SJSA1 (cell line): ENCODE measurements at places on chromosomes 4 and X. TPM values are rescaled to one million over a fixed set of nuclear protein-coding genes. Genes with fewer than 3 reads are reported as not detected.

The PARM1 gene
- total RNA-seq = not detected in 2 replicates

DNA sequence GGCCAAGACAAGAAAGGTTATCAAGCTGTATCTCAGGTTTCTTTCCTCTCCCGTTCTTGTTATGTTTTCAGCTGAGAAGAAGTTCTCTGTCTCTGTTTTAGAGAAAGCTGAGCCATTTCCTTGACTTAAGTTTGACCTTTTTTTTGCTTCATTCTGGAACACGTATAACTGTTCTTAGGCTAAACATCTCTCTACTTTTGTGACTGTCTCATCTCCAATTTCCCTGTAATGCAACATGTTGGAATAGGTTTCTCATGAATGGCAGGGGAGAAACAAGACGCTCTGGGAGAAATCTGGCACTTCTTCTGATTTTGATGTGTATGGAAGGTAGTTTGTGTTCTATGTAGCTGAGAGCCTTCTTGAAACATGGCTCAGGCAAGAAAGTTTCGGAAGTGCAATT lies 36.2 kb upstream of the SFRP2 start:
- no peak for DNase-seq

GRCh38 chr4:143736861-143737260 lies 36.4 kb upstream of the FREM3 start:
- no peak for DNase-seq

The FHDC1 gene
- total RNA-seq = 0.03 TPM in 1 of 2 replicates, not detected in the other

GRCh38 chr4:122476126-122476525 lies 19.6 kb upstream of the IL2 start:
- no peak for DNase-seq

DNA sequence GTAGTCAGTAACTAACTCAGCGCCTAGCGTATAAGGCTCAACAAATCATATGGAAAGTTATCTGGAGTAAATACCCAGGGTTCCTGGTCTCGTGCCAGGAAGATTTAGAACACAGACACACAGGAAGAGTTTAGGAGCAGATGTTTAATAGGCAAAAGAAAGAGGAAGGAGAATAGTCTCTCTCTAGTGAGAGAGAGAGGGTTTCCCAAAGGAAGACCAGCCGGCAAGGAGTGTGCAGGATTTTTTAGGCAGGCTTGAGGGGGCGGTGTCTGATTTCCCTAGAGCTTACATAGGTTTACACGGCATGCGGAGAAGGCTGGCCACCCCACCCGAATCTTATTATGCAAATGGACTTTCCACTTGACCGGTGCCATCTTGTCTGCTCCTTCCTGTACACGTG lies 284.0 kb upstream of the FRG1 start:
- DNase-seq = no peak

GRCh38 chr4:106095408-106095807 lies 200.1 kb downstream of the NPNT start:
- DNase-seq = no peak

DNA sequence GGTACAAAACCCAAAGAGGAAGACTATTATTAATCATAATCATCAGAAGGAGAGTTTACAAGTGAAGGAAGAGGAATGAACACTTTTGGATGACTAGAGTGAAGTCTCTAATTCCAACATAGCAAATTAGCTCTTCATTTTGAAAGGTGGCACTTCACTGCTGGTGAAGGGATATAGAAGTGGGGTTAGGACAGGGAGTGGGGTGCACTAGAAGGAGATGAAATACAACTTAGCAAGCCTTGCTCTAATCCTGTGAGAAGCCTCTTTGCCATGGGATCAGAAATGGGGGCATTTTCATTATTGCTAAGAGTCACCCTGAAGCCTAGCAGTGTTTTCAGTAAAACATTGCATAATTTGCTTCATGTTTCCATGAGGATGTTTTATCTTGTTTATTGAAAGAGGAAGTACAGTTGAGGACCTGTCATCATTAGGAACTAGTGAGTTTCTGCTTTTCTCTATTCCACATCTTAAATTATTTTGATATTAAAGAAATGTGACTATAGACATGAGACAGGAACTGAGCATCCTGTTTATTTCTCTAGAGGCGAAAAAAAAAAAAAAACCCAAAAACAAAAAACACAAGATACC lies 9.3 kb upstream of the GRPR start:
- DNase-seq = no peak

- peak; percentile 89 for DNase-seq
Observed at GRCh38 chrX:2374086-2374485, 126.7 kb downstream of the DHRSX start.

DNA sequence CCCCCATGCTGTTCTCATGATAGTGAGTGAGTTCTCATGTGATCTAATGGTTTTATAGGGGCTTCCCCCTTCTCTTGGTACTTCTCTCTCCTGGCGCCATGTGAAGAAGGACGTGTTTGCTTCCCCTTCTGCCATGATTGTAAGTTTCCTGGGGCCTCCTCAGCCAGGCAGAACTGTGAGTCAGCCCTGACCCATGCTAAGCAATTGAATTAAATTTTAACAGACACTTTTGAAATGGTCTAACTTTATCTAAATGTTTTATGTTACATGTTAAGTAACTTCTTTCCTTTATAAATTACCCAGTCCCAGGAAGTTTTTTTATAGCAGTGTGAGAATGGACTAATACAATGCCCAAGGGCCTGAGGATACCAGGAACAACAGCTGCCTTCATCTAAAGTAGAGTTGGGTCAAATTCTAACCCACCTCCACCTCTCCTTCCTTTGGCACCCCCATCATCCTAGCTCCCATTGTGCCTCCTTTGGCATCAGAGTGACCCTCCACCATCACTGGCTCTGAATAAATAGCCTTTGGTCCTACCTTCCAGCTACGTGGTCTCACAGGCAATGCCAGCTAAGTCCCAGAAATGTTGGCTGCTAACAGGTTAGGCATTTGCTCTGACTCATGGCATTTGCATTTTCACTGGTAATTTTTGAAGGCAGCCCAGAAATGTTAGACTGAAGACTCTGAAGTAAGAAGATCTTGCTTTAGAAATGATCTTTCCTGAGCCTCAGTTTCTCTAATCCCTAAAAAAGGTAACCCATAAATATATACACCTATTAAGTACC lies 182.1 kb downstream of the MOSPD2 start:
- DNase-seq = no peak

DNA sequence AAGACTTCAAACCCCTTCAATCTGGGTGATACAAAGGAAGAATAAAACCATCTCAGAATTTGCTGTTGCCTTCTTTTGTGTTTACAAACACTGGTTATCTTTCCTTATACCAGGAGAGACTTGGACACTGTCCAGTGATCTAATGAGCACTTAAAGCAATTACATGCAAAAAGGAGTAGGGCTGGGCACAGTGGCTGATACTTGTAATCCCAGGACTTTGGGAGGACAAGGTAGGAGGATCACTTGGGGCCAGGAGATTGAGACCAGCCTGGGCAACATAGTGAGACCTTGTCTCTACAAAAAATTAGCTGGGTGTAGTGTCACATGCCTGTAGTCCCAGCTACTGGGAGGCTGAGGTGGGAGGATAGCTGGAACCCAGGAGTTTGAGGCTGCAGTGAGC lies 95.7 kb upstream of the DRD5 start:
- DNase-seq = no peak

DNA sequence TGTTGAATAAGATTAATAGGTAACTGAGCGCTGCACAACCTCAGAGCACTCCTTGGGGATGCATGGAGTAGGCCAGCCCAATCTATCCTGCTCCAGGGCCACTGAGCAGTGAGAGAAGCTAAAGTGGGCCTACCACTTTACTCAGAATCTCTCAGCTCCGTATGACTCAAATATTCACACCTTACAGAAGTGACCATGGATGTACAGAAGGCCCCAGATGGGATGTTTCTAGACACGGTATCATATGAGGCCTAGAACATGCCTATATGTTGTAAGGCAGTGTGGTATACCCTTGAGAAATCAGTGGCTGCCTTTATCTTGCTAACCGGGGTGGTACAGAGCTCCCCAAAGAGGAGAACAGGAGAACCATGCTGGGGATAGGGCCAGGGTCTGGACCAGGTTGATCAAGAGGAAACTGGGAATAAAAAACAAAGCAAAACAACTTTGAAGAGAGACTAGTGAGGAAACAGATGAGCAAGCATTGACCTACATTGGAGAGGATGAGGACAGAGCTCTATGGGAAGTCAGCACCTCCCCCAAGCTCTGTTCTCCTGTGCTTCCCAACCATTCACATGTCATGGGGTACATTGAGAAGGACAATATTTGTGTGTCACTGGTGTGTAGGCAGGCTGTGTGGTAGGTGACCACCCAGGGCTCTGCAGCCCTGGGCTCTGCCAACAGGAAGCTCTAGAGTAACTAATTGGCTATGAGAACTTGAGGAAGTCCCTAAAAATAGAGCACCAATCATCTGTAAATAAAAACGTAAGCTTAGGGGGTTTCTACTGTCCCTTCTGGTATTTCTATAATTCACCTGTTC lies 31.4 kb downstream of the HOPX start:
- DNase-seq = peak; percentile 53

GRCh38 chr4:121973816-121974215 lies 22.0 kb upstream of the TRPC3 start:
- no peak for DNase-seq

DNA sequence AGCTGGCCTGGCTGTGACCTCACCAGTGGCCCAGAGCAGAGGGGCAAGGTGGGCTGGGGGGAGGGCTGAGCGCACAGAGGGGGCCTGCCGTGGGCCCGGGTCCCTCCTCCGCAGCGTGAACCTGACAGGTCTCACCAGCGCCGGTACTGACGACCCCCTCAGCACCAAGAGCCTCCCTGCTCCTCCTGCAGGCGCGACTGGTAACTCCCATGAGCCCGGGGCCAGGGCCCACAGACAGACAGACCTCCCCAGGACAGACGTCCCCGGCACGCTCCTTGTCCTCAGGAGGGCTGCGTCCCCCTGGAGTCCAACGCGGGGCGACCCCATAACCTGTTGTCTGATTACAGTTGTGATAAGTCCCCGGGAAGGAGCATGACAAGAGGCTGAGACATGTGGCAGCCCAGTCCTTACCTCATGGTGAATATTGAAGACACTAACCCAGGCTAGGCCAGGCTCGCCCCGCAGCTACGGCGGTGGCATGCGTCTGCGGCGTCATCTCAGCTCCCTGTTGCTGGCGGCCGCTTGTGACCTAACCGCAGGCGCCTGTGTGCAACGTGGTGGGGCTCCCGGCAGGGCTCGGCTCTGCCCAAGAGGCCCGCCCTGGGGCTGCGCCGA lies 8.5 kb downstream of the AKAP17A start:
- no peak for DNase-seq

- no peak for DNase-seq
Observed at GRCh38 chr4:168781926-168782325, 228.1 kb downstream of the CBR4 start.

- no peak for DNase-seq
Observed at GRCh38 chr4:88352062-88352740, 26.5 kb upstream of the HERC6 start.

The HSFX2 gene
- total RNA-seq = not detected in 2 replicates

The PCSK1N gene
- 2.7 and 3.2 TPM in 2 replicates for total RNA-seq

DNA sequence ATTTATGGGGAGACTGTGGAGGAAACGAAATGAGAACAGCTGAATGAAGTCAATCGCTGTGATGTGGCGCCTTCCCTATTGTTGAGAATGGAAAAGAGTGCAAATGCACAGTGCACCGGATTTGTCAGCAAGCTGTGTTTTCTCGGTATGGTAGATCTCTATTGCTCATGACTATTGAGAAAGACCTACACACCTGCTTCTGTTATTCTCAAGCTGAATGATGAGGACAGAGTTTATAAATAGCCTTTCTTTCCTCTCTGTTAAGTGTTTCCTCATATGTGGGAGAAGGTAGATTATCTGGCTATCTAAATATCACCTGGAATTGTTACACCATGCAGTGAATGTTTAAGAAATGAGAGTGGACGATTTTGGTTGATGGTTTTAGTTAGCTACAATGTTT lies 650.7 kb downstream of the IL1RAPL1 start:
- no peak for DNase-seq

DNA sequence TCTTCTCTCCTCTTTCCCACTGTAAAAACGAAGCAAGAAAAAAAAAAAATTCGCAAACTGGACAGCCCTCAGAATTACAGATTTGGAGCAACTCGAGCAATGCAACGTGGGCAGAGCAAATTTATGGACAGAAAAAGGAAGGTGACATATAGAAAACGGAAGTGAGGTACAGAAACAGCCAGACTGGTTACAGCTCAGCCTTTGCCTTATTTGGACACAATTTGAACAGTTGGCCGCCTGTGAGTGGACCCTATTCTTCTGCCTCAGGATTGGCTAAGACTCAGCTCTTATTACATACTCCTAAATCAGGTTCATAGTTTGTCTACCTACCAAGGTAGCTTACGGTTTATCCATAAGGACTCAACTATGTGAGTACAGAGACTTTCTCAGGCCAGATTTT lies 98.8 kb downstream of the SOWAHB start:
- no peak for DNase-seq

- no peak for DNase-seq
Observed at GRCh38 chr4:161704040-161704439, 459.8 kb downstream of the FSTL5 start.

DNA sequence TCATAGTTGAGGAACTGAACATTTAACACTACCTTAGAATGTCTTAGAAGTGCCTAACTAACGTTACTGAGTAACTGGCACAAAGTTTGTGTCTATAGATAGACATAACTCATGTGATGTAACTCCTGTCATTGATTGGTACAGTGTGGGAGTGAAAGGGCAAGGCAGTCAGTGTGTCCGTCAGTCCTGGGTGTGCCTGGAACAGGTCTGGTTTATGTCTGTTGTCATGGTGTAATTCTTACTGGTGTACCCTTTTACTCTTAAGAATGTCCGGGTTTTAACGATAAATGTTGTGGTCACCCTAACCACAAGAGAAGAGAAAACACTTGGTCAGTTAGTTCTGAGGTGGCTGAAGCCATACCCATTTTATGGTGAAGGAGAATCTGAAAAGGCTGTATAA lies 93.1 kb upstream of the ESX1 start:
- no peak for DNase-seq

GRCh38 chrX:95675794-95676193 lies 1008.8 kb upstream of the DIAPH2 start:
- DNase-seq = no peak

GRCh38 chrX:18996536-18996935 lies 12.6 kb upstream of the PHKA2 start:
- no peak for DNase-seq

The COX7B2 gene
- total RNA-seq = not detected in 2 replicates

DNA sequence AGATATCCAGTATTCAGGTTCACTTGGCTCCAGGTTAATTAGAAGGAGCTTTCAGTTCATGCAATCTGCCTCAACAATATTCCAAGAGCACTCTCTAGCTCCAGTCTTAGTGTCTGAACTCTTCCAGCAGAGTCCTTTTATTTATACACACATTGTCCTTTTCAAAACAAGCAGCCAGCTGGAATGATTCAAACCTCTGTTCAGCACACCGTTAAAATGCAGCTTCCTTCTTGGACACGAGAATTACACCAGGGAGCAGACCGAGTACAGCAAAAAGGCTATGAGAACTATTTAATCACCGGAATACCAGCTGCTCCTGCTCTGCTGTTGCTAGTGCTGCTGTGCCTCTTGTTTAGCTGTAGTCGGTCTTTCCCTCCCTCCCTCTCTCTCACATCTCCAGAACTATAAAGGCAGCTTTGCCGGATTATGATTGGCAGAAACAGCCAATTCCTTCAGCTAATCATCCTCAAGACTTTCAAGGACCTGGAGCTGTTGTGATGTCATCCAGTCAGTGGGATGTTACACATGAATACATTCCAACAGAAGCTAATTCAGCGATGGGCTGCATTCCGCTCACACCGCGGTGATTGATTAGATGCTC lies at the start of gene NDST4:
Gene NDST4 (minus strand): TSS at position 115 of the 601 bp plus-strand sequence. CDS start 36,584 bp downstream, outside the sequence.
- DNase-seq = peak; percentile 4

- DNase-seq = no peak
Observed at GRCh38 chrX:133878710-133879109, 106.7 kb downstream of the GPC3 start.
